ENCODE measurements at places on chromosomes 11 and 22.
A peak's percentile ranks its signal among the peaks of the same experiment; 100 is the strongest.

- DNase-seq = no peak
Observed at GRCh38 chr11:21838427-21838826, 354.5 kb upstream of the ANO5 start.

DNA sequence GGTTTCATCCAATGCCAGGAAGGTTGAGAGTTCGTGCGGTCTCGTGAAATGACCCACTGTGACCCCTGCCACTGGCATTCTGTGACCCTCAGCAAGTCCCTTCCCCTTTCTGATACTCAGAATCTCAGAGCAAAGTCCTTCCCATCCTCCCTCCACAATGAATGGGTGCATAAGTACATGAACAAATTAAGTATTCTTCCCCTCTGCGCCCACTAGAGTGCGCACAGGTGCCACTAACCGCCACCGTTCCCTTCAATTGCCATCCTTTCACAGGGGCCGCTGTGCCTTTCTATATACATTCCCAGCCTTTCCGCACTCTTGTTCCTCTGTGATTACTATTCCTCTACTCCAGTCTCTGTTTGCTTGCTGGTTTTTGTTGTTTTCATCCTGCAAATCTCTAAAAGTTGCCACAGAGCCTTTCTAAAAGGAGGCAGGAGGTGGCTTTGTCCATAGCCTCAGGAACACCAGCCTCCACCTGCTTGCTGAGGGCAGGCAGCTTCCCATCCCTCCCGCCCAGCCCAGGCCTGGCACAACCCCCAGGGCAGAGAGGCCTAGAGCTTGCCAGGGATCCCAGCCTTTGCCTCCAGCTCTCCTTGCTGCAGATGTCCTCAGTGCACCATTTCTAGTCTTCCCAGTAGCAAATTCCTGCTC, 6.7 kb upstream of the AP1B1 start:
- DNase-seq = peak; percentile 48

GRCh38 chr11:116689413-116690127, 83.2 kb downstream of the BUD13 start:
- DNase-seq = no peak

DNA sequence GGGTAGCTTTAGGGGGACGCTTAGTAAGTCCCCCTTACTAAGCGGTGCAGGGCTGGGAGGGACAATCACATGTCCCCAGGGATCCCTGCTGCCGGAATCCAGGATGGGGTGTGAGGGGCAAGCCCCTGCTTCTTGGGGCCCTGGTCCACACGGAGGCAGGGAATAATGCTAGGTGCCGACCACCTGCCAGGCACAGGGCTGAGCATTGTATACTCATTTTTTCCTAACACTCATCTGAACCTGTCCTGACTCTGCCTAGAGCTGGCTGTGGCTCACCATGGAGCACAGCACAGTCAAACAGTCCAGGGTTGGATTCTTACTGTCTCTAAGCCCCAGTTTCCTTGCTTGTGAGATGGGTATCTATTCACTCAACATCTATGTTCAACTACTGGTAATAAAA, 1.4 kb upstream of the LTBP3 start:
- DNase-seq = no peak

- DNase-seq = peak; percentile 54
Observed at GRCh38 chr11:113532697-113533424, 57.7 kb upstream of the DRD2 start.

DNA sequence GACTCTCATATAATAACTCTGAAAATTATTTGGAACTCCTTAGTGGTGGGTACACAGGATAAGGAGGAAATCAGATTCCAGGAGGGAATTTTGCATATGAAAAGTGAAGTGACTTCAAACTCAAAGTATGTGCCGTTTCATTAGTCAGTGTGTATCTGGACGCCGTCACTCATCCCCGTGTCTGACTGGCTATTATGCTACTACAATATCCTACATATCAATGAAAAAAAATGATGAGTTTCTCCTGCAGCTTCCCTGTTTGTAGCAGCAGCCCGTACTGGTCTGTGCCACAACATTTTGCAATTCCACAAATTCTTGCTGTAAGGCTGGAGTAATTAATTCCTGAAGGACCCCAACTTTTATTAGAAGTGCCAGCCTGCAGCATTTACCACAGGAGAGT, 16.5 kb downstream of the WT1 start:
- DNase-seq = no peak

- no peak for DNase-seq
Observed at GRCh38 chr22:33272180-33272579, 214.0 kb upstream of the SYN3 start.

- no peak for DNase-seq
Observed at GRCh38 chr11:44464741-44465140, 100.7 kb upstream of the CD82 start.

- DNase-seq = no peak
Observed at GRCh38 chr11:75184757-75185425, 34.0 kb downstream of the SLCO2B1 start.

GRCh38 chr11:36775130-36775529, 177.1 kb upstream of the RAG2 start:
- no peak for DNase-seq

Data from D721Med (cell line).